ENCODE measurements at places on chromosomes 5 and 9.

GRCh38 chr5:170437621-170438375 lies 48.6 kb upstream of the KCNMB1 start:
- DNase-seq, result no peak

DNA sequence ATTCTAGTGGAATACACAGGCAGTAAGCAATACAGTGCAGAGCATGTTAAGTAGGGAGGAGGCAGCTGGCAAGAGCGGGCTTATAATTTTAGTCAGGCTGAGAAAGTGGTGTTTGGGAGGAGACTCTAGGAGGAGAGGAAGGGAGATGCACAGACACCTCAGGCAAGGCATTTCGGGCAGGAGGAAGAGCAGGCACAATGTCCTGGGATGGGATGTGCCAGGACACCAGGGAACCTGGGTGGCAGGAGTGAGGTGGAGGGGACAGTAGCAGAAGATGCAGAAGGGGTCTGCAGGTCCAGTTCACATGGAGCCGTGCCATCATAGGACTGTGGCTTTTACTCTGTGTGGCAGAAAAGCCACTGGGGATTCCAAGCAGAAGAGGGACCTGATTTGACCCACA lies 143.7 kb upstream of the FSTL4 start:
- DNase-seq, result no peak

DNA sequence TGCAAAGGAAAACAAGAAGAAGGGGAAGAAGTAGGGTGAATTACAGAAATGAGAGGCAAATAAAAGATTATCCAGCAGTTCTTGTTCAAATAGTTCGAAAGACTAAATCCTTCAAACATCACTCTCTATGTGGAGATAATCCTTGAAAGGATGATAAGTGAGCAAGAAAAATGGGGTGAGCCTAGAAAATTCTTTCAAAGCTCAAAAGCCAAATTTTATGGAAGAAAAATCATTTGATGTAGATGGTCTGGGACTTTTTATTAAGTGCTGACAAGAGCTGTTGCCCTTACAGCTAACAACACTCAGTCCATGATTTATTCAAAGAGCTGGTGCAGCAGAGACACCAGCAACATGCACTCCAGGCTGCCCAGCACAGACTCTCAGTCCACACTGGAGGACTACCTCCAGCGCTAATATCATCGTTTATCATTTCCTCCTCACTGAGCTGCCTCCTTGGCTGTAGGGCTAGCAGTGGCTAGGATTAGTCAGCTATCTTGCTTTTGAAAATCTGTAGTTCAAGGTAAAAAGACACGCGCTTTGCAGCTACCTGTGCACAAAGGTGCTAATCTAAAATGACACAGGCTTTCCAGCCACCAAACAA lies 264.8 kb upstream of the KIF2A start:
- DNase-seq, result no peak

DNA sequence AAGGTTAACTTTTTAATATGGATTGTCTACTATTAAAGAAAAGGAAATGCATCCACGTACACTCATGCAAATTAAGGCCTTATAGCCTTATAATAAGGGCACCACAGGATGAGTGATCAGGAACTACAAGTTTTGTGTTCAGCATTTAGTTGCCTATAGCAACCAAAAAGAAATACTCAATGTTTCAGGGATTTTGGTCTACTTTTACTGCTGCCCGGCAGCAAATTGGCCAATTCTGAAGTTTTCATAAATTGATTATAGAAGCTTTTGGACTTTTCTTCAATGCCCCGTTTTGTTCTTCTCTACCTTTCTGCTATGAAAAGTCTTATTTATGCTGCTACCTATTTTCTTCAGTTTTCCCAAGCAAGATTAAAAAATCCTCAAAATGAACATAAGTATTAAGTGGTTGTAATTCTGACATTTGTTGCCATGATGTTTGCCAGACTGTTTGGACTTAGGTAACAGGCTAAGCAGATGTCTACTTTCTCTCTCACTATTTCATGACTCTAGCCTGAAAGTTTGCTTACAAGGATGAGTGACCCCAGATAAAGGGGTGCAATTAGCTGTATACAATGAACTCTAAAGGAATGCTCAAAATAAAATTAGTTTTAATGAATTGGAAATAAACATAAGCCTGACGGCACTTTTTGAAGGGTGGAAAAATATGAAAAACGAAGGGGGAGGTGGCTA lies 391.5 kb upstream of the DAB2 start:
- DNase-seq, result no peak

DNA sequence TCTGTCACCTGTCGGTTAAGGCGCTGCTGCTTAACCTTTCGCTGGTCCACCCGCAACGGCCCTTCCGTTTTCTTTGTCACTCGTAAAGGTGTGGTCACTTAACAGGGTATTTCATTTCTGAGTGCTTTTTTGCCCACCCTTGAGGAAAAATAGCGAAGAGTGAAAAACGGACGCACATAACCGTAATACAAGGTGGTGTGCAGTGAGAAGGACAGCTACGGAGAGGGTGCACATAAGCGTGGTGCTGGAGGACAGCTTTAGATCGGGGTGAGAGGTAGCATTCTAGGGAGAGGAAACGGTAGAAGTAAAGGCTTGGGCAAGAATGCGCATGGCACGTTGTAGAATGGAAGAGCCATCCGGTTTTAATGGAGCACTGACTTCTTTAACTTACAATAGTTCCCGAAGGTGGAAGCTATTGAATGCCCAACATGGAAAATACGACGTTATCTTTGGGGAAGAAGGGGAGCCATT lies 761 bp downstream of the CCT5 start:
- peak; percentile 52 for DNase-seq

- no peak for DNase-seq
These were observed 50.2 kb downstream of the FAM114A2 start for GRCh38 chr5:153988510-153988909.

- no peak for DNase-seq
These were observed 68.0 kb upstream of the FANCC start for GRCh38 chr9:95385521-95385920.
